ENCODE measurements at places on chromosomes 7 and 10.
A peak's percentile ranks its signal among the peaks of the same experiment; 100 is the strongest.

GRCh38 chr10:85977642-85978041 is 389.0 kb downstream of the GRID1 start:
- no peak for DNase-seq

DNA sequence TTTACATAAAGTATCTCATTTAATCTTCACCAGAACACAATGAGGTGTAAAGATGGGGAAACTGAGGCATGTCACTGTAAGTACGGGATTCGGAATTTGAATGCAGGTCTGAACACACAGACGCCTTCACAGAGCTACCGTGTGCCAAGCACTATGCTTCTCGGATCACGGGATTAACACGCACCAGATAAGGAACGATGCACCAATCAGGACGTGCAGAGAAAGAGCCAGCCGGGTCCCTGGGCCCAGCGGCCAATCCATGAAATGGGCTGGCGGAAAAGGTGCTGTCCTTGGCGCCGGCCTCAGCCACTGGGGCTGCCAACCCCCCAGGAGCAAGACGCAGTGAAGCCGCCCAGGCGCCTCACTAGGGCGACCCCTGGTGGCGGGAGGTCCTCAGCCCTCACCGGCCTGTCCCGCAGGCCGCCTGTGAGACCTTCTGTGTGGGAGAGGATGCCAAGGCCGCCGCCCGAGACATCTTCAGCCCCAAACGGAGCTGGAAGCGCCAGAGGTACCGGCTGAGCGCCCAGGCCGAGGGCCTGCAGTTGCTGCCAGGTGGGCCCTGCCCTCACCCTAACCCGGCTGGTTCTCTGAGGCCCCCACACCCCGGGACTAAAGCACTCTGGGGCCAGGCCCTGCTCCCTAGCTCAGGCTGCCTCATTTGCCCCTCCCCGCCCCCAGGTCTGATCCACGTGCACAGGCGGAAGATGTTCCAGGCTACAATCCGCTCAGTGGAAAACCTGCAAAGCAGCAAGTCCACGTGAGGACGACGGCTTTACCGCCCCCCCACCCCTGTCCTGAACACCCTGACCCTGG is 15.6 kb downstream of the ATG9B start:
- DNase-seq, result no peak

- DNase-seq, result peak; percentile 87
Observed at GRCh38 chr7:7428806-7429205, 106.9 kb downstream of the COL28A1 start.

GRCh38 chr10:71927776-71928592 is 36.2 kb upstream of the CHST3 start:
- peak; percentile 20 for DNase-seq

- no peak for DNase-seq
Observed at GRCh38 chr10:78779339-78779955, 289.3 kb upstream of the ZMIZ1 start.

GRCh38 chr7:73647725-73648592 is 19.7 kb upstream of the VPS37D start:
- DNase-seq, result no peak

DNA sequence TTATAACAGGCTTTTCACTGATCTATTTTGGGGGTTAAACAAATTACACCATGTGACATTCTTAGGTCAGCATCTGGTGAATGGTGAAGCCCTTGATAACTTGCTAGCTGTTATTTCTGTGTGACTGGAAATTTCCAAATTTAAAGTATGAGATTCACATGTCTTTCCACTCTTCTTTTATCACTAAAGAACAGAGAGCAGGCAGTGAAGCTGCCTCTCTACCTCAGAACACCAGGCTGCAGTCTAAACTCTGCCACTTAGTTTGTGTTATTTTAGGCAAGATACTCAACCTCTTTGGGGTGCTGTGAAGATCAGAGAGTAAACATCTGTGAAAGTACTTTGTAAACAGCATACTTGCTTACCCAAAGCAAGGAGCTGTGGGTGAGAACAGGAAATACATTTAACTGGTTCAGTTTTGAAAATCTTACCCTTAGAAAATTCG is 15.5 kb upstream of the SP4 start:
- no peak for DNase-seq

DNA sequence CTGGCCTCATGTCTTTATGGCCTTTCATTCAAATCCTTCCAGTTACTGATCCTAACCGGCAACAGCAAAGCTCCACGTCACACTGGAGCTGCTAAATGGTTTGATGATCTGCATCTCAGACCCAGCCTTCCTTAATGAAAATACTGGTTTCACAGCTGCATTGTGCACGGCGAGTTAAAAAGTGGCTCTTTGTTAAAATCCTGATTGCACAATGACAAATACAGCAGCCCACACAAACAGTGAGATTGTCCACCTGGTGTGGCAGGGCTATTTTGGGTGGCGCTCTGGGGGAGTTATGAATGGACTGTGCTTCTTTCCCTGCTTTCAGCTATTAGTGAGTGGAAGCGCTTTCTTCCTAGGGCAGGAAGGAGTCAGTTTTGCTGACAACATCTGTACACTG is 63.4 kb upstream of the C1QL3 start:
- DNase-seq, result no peak

- DNase-seq, result no peak
Observed at GRCh38 chr10:118290471-118290995, 51.6 kb downstream of the FAM204A start.

DNA sequence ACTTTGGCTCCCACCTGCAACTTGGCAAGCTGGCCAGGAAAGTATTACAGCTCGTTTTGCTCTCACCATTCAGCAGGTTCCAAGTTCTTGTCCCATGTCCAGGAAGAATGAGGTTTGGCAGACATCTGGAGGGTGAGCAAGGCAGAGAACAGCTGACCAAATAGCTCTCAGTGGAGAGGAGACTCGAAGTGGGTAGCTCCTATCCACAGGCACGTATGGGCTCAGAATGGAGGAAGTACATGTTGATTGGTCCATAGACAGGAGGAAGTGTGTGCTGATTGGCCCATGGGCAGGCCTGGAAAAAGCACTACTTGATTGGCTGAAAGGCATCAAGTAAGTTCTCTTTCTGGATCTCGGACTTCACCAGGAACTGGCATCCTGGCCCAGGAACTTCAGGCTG is 3.0 kb upstream of the NCAPG2 start:
- no peak for DNase-seq

DNA sequence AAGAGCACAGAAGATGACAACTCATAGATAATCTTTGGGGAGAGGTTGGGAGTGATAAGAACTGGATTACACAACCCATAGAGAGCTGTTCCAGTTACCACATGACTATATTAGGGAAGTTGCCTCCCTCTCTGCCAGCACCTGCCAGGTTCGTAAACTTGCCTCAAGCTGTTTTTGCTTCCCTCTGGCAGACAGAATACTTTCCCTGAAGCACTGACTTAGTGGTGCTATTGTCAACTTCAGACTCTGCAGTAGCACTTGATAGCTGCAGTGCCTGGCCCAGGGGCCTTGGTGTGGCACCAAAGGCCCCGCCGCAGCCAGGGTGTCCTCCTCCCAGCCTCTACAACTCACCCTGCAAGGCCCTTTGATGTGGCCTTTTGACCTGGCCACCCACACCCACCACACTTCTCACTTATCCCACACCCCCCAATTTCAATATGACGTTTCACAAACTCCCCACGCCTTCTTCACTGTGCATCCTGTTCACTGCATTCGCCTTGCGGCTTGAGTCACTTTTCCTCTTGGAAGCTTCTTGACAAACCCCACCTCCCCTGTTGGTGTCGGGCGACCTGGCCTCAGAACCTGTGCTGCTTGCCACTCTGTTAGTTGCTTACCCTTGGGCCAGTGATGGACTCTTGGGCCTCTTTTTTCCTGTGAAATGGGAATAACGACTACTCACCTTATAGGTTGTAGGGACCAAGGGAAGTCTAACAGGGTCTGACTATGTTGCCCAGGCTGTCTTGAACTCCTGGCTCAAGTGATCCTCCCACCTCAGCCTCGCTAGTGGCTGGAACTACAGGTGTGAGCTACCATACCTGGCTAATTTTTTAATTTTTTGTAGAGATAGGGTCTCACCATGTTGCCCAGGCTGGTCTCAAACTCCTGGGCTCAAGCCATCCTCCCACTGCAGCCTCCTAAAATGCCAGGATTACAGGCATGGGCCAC is 50.2 kb upstream of the PODXL start:
- DNase-seq, result no peak

DNA sequence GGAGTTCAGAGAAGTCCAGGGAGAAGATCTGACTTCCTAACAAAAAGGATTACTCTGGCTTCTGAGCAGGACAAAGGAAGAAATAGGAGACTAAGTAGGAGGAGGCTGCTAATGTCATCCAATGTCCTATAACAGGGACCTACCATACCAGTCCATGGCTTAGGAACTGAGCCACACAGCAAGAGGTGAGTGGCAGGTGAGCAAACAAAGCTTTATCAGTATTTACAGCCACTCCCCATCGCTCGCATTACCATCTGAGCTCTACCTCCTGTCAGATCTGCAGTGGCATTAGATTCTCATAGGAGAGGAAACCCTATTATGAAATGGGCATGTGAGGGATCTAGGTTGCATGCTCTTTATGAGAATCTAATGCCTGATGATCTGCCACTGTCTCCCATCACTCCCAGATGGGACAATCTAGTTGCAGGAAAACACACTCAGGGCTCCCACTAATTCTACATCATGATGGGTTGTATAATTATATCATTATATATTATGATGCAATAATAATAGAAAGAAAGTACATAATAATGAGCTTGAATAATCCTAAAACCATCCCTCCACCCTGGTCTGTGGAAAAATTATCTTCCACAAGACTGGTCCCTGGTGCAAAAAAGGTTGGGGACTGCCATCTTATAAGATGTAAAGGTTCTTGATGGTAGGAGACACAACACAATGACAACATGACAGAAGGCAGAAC is 487.4 kb downstream of the PLXDC2 start:
- no peak for DNase-seq

DNA sequence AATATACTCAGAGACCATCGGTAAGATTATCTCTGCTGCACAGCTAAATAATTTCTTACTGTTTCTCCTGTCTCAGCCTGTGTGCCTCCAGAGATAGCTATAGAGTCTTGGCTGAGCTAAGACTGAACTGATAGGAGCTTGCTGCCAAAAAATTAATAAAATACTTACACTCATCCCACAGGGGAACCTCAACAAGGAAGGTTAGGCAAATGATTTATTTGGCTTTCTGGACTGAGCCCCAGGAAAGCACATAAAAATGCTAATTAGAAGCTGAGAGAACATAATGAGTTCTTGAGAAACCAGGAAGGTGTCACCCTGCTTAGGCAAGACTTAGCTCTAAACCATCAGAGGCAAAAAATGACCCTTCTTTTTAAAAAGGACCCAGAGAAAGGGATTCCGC is 534.5 kb downstream of the TNS3 start:
- no peak for DNase-seq

- DNase-seq, result no peak
Observed at GRCh38 chr7:155267023-155267422, 30.7 kb upstream of the INSIG1 start.

- DNase-seq, result no peak
Observed at GRCh38 chr10:17445400-17445998, 8.9 kb downstream of the ST8SIA6 start.

DNA sequence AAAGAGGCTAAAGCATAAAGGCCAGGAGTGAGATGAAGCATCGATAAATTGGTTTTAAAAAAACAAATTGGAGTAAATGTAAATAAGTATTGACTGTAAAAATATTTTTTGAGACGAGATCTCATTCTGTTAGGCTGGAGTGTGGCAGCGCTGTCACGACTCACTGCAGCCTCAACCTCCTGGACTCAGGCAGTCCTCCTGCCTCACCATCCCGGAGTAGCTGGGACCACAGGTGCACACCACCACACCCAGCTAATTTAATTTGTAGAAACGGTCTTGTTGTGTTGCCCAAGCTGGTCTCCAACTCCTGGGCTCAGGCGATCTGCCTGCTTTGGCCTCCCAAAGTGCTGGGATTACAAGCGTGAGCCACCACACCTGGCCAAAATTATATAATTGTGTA is 17.8 kb downstream of the HNRNPA2B1 start:
- no peak for DNase-seq
